ENCODE measurements at places on chromosomes 5 and 9. TPM values are rescaled to one million over a fixed set of nuclear protein-coding genes. Genes with fewer than 3 reads are reported as not detected.

ORM2 gene
- total RNA-seq = not detected

SPINK7 gene
- total RNA-seq = not detected

RFX3 gene
- 22.4 TPM for total RNA-seq

HARS1 gene
- 67.7 TPM for total RNA-seq

PRR16 gene
- 2.1 TPM for total RNA-seq

GABBR2 gene
- total RNA-seq = 6.4 TPM

SLC28A3 gene
- 2.4 TPM for total RNA-seq

FAT2 gene
- 0.80 TPM for total RNA-seq

CAMK4 gene
- 15.6 TPM for total RNA-seq

NMRK1 gene
- total RNA-seq = 7.5 TPM

FOXD4L3 gene
- not detected for total RNA-seq

ZNF622 gene
- 24.3 TPM for total RNA-seq

PFN3 gene
- total RNA-seq = not detected

TPPP gene
- total RNA-seq = 3.6 TPM

FNIP1 gene
- 32.4 TPM for total RNA-seq

GFI1B gene
- total RNA-seq = 0.45 TPM

SEMA5A gene
- total RNA-seq = 92.9 TPM

UBQLN1 gene
- 94.5 TPM for total RNA-seq

CCDC152 gene
- not detected for total RNA-seq

CARTPT gene
- total RNA-seq = 0.43 TPM
